ENCODE measurements at places on chromosomes 5 and 9.

- no peak for ATAC-seq
Measured at GRCh38 chr5:36414869-36415282, 113.2 kb upstream of the RANBP3L start.

DNA sequence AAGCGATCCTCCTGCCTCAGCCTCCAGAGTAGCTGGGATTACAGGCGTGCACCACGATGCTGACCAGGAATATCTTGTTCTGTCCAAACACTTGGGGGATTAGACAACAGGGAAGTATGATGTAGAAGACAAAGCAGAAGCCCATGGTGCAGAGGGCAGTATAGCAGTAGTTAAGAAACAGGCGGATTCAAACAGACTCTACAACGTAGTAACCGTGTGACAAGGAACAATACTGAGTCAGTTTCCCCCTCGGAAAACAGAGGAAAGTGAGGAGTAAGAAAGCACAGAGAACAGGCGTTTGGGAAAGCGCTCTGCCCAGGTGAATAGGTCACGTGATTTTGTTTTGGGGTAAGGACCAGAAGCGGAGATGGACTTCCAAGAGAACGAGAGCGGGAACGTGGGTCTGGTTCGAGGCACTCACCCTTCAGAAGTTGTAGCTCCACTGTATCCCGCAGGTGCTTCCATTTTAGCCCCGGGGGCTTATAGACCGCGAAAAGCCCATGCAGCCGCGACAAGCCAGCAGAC lies 306 bp downstream of the TRUB2 start:
- peak; percentile 2 for ATAC-seq

DNA sequence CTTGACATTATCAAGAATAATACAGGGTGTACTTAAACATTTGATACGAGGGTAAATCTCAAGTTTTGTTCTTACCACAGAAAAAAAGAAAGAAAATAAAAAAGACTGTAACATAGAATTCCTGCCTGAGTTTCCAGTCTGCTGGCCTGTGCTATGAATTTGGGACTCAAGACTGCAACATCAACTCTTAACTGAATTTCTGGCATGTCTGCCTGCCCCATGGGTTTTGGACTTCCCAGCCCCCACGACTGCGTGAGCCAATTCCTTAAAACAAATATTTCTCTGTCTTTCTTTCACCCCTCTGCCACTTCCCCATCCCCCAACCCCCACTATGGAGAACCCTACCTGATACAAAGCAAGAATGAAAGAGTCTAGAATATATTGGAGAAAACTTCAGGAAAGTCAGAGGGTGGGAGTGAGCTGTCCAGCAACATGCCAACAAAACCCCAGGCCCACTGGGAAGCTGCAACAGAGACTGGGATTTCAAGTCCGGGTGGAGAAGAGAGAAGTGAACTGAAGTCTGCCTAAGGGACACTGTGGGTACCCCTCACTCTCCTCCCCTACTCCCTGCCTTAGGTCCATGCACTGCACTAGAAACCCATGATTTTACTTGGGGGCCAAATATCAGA lies 43.0 kb downstream of the MARCHF3 start:
- no peak for ATAC-seq

DNA sequence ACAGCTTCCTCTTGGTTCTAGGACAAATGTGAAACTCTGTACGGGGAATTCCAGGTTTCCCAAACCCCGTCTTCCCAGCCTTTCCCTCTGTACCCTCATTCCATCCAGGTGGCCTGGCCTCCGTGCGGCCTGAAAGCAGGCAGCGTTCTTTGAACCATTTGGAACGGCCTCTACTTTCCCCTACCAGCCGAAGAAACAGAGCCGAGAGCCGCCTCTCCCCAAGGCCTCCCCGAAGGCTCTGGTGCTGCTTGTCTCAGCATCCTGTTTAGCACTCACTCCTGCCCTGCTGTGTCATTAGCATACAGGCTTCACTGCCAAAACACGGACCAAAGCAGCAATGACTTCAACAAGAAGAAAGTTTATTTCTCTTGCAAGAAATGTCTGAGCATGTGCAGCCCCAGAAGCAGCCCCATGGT lies 137.7 kb downstream of the HSD17B3 start:
- no peak for ATAC-seq

DNA sequence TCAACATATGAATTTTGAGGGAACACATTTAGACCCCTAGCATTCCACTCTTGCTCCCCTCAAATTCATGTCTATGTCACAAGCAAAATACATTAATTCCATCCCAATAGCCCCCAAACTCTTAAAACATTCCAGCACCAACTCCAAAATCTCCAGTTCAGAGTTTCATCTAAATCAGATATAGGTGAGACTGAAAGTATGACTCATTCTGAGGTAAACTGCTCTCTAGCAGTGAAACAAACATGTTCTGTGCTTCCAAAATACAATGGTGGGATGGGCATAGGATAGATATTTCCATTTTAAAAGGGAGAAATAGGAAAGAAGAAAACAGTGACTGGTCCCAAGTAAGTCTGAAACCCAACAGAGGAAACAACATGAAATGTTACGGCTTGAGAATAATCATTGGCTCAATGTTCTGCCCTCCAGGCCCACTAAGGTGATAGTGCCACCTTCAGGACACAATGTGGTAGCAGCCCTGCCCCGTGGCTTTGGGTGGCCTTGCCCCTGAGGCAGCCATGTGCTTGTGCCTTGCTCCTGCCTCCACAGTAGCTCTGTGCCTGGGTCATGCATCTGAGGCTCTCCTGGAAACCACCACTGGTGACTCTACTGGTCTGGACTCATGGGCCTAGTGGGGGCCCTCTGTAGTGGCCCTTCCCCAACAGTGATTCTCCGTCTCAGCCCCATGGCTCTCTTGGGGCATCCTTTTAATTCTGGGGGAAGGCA lies 36.4 kb upstream of the IPPK start:
- no peak for ATAC-seq

GRCh38 chr9:99134893-99135341 lies 30.0 kb downstream of the TGFBR1 start:
- no peak for ATAC-seq

GRCh38 chr5:151295138-151295537 lies 8.4 kb downstream of the SLC36A3 start:
- ATAC-seq = no peak

GRCh38 chr5:34738381-34738780 lies 82.3 kb downstream of the RAI14 start:
- no peak for ATAC-seq

GRCh38 chr9:71620331-71620730 lies 148.0 kb downstream of the CEMIP2 start:
- no peak for ATAC-seq

DNA sequence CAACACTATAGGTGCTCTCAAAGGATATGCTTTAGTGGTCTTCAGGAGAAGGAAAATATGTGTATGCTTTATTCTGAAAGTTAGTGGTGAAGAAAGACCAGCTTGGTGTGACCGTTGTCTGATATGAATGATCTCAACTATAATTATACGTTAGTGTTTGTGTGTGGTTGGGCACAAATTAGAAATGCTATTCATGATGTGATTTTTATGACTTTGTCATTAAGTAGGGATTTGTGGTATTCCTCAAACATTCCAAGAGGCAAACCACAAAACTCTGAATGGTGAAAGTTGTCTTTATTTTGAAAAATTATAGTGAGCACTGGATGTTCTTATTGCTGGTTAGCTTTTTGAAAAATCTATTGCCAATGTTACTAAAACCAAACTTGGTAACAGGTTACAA lies 6.2 kb upstream of the F2R start:
- no peak for ATAC-seq

DNA sequence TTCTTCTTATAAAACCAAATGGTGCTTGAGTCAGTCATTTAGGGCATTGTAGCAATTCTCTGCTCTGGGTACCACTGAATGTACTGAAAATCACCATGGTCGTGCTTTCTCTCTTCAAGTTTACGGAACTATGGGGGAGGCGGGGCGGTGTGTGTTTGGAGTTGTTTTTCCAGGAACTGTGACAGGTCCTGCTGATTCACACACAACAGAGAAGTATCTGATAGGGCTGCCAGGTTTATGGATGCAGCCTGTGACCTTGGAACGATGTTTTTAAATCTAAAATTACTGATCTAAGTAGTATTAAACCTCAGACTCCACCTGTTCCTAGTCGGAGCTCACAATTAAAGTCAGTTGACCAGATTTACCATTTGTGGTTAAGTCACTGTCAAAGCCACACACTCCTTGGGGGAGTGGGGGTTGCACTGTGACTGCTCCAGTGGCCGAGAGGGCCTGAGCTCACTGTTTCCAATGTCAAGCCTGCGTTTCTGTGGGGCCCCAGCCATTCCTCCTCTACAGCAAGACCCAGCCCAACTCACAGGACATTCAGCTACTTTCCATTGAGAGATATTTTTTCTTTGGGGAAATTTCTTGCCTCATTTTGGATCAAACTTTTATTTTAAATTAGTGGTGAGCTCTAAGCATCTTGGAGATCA lies 44.4 kb downstream of the GADD45G start:
- ATAC-seq = no peak

GRCh38 chr5:159100782-159101646 lies 1.3 kb upstream of the EBF1 start:
- no peak for ATAC-seq

- ATAC-seq = no peak
Measured at GRCh38 chr9:97526895-97527575, 25.6 kb downstream of the TMOD1 start.

GRCh38 chr5:1727571-1727970 lies 72.1 kb downstream of the MRPL36 start:
- no peak for ATAC-seq

- no peak for ATAC-seq
Measured at GRCh38 chr5:177588413-177588909, 3.5 kb upstream of the TMED9 start.

- ATAC-seq = no peak
Measured at GRCh38 chr5:73531356-73531755, 33.1 kb downstream of the BTF3 start.

GRCh38 chr9:126894052-126894603 lies 20.5 kb upstream of the RALGPS1 start:
- ATAC-seq = no peak

- ATAC-seq = no peak
Measured at GRCh38 chr5:127963931-127964330, 119.6 kb upstream of the SLC12A2 start.

DNA sequence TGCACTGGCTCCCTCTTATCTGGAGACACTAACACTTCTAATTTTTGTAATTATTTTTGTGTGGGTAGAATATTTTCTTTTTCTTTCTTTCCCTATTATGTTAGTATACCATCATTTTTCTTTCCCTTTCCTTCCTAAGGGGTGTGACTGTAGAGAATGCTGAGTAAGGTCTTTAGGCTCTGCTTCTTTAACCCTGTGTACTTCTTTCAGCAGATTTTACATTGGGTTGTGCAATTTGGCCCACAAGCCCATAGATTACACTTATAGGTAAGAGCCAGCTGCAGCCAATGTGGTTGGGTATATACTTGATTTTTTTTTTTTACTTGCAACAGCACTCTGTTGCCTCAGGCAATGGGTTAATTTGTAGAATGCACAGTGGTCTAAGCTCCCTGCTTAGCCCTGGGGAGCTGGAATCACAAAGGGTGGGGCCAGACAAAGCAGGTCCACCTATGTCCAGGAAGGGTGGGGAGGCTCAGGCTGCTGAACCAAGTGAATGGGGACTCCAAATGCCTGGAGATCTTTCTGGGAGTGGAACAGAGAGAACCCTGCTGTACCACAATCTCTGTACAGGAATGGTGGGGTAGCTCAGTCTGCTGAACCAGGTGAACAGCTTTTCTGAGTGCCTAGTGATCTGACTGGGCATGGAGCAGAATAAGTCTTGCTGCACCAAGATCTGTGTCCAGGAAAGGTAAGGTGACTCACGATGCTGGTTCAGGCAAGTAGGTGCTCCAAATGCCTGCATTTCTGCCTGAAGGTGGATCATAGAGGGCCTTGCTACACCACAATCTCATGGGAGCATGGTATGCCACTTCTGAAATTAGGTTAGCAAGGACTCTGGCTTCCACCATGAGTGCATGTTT lies 64.9 kb downstream of the SLC25A46 start:
- ATAC-seq = no peak

DNA sequence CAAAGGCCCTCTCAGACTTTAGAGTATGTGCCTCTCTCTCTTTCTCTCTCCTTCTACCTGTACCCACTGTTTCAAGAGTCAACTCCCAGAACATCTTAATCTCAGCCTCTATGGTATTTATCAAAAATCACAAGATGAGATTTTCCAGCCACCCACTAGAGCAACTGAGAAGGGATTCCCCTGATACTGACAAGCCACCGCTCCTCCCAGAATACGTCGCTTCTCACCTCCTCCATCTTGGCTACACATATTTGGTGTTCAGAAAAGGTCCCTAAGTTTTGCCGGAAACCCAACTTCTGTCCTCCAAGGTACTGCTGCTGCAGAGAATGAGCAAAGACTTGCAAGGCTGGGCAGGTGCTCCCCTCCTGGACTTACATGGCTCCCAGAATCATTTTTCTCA lies 6.1 kb downstream of the GARIN3 start:
- no peak for ATAC-seq

DNA sequence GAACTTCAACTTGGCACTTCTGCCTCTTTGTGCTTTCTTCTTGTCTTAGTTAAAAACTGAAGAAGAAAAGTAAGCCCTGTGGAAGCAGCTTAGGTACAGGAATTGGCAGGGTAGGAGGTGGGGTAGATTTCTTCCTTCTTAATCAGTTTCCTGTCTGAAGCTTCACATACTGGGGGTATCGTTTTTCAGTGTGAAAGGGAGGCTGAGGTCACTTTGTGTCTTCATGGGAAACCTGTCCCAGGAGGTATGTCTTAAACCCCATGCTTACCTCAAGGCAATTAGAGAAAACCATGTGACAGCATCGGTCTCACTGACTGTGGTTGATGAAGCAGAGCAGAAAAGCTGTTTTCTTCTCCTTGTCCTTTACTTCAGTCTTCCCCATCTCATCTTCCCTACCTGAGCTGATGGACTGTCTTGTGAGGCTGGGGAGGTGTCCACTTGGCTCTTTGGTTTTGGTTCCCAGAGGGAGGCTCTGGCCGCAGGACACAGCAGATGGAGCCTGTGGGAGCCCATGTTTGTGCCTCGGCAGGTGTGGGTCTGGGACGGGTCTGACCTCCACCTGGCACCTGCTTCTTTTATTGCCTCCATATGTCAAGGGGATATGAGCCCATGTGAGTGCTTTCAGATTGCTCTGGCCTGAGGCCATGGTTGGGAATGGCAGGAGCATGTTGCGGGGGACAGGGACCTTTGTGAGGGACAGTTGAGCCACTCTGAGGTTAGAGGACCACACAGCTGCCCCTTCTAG lies 47.0 kb downstream of the SH3GL2 start:
- no peak for ATAC-seq

GRCh38 chr5:6321078-6321477 lies 57.3 kb downstream of the MED10 start:
- no peak for ATAC-seq

GRCh38 chr5:149172261-149172660 lies 31.0 kb downstream of the ABLIM3 start:
- ATAC-seq = no peak

- ATAC-seq = peak; percentile 58
Measured at GRCh38 chr9:134670042-134670525, 28.5 kb downstream of the COL5A1 start.

- no peak for ATAC-seq
Measured at GRCh38 chr9:18390393-18390792, 83.6 kb upstream of the ADAMTSL1 start.

DNA sequence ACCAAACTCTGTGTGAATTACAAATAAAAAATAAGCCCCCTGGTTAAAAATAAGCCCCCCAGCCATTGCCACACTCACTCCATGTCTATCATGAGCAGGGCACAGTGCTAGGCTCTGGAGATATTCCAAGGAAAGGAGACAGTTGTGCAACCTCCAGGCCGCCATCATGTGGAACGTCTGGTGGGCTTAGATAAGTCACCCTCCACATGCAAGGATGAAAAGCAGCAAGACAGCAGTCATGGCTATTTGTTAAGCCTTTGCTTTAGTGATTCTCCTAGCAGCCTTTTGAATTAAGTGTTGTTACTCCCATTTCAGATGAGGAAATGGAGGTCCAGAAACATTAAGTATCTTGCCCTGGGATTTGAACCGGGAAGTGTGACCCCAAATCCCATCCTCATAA lies 94.8 kb downstream of the DCP2 start:
- ATAC-seq = no peak

Measured in gastroesophageal sphincter (tissue), 4 donors.